ENCODE measurements at places on chromosomes 4 and X.

DNA sequence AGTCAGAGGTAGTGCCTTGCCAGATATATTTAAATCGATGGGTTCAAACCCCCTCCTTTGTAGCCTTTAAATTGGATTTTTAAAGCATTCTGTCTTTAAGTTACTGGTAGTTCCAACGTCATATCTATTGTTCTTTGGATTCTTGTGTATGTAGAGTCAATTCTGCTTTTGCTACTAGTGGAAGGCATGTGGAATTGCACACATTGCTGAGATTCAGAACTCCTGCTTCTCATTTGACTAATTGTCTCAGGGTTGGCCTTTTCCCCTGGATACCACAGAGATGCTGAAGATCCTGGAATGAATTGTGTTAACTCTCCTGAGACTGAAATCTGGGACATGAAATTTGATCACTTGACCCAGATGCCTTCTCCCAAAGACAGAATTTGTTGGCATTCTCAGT lies 328.3 kb upstream of the RPS6KA3 start:
- DNase-seq: no peak

DNA sequence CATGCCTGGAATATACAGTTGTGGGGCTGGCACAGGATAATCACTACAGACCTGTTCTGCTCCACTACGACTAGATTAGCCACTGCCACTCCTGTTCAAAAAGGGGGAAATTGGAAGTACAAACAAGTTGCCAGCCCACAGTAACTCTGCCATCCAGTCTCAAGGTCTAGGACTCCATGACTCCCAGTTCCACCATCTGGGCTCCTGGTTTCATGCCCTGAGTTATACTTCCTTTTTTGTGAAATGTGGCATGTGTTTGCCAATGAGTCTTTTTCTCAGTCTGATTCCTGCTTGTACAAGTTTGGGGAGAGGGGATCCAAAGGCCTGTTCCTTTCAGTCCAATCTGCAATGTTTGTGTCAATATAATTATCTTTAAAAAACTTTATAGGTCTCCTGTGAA lies 1.0 kb upstream of the BLOC1S4 start:
- no peak for DNase-seq

DNA sequence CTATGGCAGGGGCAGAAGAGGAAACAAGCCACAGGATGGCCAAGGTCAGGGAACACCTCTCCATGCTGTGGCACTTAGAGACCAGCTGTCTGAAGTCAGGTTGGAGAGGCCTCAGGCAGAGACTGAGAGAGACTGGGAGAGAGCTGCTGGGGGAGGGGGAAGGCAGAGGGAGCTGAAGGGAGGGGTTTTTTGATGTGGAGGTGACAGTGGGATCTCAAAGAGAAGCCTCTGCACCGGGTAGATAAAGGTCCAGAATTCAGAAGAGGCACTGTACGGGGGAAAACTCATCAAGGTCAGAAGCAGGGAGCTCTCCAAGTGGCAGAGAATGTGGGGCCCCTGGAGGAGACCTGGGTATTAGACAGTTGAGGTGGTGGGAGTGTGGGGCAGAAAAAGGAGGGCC lies 41.6 kb upstream of the HMGB3 start:
- DNase-seq: no peak

DNA sequence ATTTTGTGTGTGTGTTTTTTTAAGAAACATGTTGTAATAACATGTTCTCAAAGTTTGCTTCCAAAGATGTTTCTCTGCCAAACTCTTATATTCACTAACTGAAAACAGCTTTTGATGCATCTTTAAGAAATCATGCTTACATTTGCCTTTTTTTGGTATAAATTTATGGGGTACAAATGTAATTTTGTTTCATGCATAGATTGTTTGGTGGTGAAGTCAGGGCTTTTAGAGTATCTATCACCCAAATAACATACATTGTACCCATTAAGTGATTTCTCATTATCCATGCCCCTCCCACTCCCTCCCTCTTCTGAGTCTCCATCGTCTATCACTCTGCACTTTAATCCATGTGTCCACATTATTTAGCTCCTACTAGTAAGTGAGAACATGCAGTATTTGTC lies 30.8 kb downstream of the SPINK2 start:
- DNase-seq: no peak

GRCh38 chr4:8108261-8108660 lies 50.4 kb downstream of the ABLIM2 start:
- DNase-seq: no peak

GRCh38 chr4:91304292-91304691 lies 999.5 kb upstream of the GRID2 start:
- DNase-seq: no peak

GRCh38 chrX:25534091-25534490 lies 518.3 kb upstream of the ARX start:
- no peak for DNase-seq

Data from islet precursor cell (in vitro differentiated cells).